ENCODE measurements at places on chromosomes 1 and 21. TPM values are rescaled to one million over a fixed set of nuclear protein-coding genes. Genes with fewer than 3 reads are reported as not detected.

The CCDC185 gene
- not detected for total RNA-seq

The CFHR2 gene
- not detected for total RNA-seq

The IVL gene
- not detected for total RNA-seq

The MAGOH gene
- total RNA-seq, result 22.3 TPM

The AMY1B gene
- total RNA-seq, result not detected

The CD5L gene
- total RNA-seq, result not detected

GRCh38 chr1:239308701-239309333 is 77.6 kb upstream of the CHRM3 start:
- DNase-seq, result no peak

- DNase-seq, result no peak
These were observed 27.1 kb downstream of the IPP start for GRCh38 chr1:45723248-45723930.

GRCh38 chr1:10693497-10694273 is 102.8 kb downstream of the CASZ1 start:
- peak; percentile 56 for DNase-seq

DNA sequence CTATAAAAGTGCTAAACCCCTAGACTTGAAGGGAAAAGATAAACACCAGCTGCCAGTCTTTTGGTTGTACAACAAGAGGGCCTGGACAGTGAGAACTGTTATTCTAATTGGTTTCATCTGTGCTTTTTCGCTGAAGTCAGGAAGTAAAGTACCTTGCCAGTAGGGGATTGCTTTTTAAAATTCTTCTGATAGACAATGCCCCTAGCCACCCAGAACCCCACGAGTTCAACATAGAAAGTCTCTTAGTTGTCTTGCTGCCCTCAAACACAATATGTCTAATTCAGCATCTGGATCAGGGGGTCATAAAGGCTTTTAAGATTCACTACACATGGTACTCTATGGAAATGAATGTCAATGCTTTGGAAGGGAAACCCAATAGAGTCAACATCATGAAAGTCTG is 289.2 kb downstream of the TBX15 start:
- DNase-seq, result no peak

DNA sequence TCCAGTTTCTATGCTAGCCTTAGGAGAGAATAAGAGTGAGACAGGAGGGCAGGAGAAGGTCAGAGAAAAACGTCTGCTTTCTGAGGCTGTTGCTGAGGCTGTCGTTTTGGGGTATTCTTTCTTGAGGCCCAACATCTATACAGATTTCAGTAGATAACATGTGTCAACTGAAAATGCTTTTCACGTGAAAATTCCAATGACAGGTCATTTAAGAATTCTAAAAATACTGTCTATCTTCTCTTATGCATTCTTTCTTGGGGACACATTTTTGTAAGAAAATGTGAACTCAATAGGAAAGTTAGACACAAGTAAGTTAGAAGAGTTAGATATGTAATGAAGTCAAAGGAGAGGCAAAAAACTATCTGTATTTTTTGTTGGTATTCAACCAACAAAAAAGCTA is 150.8 kb downstream of the TGFB2 start:
- DNase-seq, result no peak

DNA sequence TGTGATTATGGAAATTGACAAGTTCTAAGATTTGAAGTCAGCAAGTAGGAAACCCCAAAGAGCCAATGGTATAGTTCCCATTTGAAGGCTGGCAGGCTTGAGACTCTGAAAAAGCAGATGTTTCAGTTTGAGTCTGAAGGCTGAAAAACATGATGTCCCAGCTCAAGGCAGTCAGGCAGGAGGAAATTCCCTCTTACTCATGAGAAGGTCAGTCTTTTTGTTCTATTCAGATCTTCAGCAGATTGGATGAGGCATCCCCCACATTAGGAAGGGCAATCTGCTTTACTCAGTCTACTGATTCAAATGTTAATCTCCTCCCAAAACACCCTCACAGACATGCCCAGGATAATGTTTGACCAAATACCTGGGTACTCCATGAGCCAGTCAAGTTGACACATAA is 372.5 kb upstream of the ST6GALNAC5 start:
- DNase-seq, result no peak

GRCh38 chr1:167419245-167419644 is 99.1 kb downstream of the CD247 start:
- no peak for DNase-seq

DNA sequence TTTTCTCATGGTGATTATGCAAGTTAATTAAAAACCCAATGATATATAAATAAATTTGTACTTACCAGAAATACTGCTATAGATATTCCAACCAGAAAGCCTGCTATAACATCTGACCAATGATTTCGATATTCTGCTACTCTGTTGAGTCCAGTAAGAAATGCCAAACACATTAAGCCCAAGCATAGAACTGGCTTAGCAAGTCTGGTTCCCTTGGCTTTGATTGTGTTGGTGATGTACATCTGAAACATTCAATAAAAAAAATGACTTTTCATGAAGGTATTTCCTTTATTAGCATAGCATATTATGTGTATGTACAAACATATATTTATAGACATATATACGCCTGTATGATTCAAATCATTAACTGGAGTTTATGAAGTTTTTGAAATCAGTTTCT is 82.8 kb downstream of the PLPPR5 start:
- DNase-seq, result no peak
